Cortex of kidney (tissue), 1 donor: ENCODE measurements at places on chromosomes 5 and 9.

GRCh38 chr9:110545705-110546104 is 33.8 kb downstream of the SVEP1 start:
- DNase-seq: no peak

DNA sequence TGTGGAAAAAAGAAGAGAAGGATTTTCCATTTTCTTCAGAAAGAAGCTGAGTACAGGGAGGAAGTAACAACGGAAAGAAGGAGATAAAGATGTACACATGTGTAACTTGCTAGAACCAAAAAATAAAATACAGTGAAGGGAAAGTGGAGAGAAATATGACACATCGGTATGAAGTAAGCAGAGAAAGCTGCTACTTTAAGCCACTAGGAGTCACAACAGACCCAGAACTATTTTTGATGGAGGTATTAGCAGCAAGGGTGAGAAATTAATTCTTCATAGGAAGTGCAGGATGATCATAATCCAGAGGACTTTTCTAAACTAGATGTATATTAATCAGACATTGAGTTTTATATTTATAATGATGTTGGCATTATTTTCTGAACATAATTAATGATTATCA is 88.5 kb downstream of the FAM174A start:
- no peak for DNase-seq

DNA sequence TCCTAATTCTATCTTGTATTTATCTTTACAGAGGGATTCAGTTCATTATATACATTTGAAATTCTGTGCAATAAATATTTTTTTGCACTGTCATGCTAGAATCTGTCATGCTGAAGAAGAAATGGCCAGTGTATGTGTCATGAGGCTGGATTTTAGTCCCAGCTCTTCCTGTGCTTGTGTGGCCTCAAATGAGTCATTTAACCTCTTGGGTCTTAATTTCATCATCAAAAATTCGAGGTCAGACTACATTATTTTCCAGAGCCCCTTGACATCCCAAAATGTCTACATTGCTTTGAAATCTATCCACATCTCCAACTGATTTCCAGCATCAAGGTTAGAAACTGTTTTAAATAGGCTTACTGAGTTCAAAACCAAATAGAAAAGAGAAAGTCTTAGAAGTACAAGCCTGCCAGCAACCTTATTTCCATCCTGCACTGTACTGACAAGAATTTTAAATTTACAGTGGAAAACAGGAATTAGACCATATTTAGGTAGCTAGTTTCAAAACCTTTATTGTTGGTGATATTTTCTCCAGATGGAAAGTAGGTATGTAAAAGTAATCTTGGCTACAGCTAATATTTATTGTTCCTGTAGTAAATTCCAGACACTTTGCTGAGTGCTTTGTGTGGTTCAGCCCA is 96.7 kb upstream of the MAMDC2 start:
- DNase-seq: no peak

DNA sequence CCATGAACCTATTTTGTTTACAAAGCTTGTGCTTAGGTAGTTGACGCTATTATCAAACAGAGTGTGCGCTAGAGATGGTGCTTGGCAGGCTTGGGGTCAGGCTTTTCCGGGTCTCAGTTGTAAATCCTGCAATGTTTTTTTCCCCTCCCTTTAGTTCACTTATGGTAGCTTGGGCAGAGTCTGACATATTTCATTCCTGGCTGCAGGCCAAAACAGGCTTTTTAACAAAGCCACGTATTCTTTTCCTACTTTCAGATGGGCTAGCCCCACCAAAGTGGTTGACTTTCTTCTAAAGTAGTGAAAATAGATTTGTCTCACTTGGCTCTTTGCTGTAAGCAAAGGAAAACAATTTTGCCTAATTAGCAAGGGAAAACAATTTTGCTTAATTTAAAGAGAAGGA is 58.0 kb upstream of the FBN2 start:
- no peak for DNase-seq

GRCh38 chr5:42992088-42992879 is 47.8 kb downstream of the ANXA2R start:
- DNase-seq: no peak

- no peak for DNase-seq
Observed at GRCh38 chr5:165138236-165138635, 1632.8 kb downstream of the MAT2B start.

DNA sequence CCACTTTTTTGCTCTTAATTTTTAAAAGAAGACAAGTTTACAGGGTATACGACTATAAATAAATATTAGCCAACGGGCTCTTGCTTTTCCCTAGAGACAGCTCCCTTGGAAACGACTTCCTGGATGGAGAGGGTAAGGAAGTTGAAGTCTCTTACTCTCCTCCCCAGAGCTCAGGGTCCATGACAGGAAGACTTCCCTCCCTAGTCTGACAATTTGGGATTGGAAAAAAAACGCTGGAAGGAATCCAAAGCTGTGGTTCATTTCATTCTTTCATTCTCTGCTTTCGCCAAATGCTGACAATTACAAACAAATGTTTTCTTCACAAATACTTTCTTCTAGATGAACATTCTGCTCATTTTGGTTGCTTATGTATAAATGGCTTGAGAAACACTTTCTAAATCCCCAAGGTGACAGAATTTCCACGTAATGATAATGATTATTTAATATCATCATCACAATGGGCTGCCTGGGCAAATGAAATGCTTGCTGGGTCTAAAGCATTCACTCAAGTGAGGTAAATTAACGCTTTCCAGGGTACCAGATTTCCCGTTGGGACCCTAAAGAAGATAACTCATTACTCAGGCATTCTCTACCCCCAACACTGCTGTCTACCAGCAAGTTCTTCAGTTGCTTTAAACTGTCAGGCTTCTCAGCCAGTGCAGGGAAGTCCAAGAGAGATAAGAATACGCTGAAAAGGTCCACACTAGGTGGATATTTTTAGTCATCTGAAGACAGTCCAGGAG is 139.8 kb upstream of the SLC30A5 start:
- DNase-seq: no peak

- DNase-seq: no peak
Observed at GRCh38 chr5:59066367-59067163, 483.7 kb downstream of the RAB3C start.

DNA sequence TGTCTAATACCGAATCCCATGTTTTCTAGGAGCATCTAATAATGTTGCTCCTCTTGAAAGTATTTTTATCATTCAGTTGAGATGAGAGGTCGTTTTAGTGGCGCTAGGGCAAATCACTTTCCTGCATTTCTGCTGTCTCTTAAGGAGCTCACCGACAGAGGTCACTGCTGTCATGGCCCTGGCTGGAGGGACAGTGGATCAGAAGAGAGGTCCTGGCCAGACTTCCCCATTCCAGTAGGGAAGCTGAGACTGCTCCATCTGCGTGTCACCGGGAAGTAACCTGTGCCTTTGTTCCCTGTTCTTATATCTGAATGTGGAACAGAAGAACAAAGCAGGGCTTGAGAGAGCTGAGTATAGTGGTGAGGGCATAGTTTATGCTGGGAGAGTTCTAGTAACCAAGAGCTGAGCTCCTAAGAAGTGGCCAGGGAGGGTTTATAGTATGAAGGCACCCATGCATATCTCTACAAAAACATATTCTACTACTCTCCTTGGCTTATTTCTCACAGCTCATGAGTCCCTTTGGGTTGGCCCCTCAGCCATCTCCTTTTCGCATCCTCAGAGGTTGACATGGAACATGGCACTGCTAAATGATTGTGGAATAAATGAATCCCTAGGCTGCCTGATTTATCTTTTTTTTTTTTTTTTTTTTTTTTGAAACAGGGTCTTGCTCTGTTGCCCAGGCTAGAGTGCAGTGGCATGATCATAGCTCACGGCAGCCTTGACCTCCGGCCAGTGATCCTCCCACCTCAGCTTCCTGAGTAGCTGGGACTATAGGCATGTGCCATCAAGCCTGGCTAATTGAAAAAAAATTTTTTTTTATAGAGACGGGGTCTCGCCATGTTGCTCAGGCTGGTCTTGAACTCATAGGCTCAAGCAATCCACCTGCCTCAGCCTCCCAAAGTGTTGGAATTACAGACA is 27.2 kb downstream of the ATP6V0E1 start:
- no peak for DNase-seq

DNA sequence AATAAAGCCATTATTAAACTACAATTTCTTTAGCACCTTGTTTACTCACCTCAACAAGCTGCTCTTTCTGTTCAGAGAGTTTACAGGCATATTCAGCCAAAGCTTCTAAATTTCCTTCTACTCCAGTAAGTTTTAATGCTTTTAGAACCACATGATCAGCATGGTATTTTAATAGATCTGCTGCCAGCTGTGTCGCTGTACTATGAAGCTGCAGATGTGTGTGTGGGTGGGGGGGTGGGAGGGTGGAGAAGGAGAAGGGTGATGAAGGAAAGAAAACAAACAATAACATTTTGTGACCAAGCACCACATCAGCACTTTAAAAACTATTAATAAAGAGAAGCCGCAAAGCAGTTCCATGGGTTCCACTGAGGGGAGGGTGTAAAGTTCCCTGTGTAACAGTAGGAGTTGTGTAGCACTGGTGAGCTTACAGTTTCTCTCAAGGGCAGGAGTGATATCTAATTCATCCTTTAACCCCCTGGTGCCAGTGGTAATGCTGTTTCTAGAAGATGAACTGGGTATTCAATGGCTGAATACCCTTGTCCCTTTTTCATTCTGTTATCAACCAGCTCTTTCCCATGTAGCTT is 38.5 kb downstream of the ABITRAM start:
- DNase-seq: no peak

GRCh38 chr5:39816156-39816845 is 391.5 kb upstream of the DAB2 start:
- DNase-seq: no peak

- no peak for DNase-seq
Observed at GRCh38 chr9:135075234-135076142, 12.0 kb upstream of the OLFM1 start.

DNA sequence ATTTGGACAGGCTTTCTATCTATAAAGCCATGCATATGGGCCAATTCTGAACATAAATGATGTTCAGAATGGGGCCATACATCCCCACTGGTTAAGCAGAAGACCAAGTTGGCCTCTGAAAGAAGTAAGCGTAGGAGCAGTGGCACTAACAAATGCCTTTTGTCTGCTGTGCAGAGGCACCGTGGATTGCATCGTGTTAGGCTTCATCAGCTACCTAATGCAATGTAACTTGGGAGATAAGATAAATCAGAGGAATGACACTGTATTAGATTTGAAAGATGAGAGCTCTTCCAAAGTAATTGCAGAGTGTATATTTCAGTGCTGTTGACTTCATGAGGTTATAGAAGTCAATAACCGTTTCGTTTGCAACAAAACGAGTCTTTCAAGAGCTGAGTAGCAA is 148.1 kb downstream of the PARP8 start:
- no peak for DNase-seq

DNA sequence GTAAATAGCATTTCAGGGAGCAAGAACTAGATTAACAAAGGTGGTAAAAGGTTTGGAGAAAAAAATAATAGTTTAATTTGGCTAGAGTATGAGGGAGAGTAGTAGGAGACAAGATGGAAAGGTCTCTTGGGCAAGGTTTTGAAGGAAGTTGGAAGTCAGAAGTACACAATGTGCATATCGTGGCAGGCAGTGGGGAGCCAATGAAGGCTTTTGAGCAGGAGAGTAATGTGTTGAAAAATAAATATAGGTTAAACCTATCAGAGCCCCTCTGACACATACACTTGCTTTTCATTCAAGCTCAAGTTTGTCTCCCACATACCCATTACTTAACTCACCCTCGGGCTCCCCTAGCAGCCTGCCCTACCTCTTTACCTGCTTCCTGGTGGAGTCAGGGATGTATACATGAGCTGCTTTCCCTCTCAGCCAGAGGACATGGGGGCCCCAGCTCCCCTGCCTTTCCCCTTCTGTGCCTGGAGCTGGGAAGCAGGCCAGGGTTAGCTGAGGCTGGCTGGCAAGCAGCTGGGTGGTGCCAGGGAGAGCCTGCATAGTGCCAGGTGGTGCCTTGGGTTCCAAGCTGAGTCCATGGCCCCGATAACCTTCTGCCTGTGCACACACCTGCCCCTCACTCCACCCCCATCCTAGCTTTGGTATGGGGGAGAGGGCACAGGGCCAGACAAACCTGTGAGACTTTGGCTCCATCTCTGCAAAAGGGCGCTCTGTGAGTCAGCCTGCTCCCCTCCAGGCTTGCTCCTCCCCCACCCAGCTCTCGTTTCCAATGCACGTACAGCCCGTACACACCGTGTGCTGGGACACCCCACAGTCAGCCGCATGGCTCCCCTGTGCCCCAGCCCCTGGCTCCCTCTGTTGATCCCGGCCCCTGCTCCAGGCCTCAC is at the start of gene CA9:
TSS of gene CA9 (plus strand) at position 797 of the 893 bp plus-strand sequence. CDS start at position 829, 32 bp downstream.
- no peak for DNase-seq

DNA sequence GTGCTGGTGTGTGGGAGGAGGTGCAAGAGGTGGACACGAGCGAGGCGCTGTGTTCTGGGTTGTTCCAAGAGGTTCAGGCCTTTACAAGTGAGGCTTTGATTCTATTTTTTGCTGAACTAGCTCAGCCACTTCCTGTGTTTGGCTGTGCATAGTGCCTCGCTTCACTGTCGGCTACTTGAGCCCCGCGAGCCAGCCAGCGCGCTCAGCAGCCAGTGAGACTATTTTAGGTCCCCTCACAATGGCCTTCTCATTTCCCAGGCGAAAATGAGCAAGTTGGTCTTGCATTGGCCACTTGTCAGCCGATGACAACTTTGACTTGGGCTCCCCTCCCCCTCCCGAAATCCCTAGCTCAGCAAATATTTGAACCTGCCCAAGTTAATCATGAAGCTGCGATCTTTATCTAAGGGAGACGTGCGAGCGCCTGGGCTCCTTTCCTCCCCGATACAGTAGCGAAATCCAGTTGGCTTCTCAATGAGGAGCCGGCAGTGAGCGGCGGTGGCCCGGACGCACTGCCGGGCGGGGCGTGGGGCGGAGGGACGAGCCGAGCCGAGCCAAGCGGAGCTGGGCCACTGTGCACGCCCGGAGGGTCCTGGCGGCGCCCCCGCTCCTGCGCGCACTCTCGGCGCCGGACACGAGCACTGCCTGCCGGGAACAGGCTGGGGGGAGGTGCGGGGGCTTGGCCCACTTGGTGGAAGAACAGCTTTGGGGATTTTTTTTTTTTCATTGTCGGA is 72.6 kb downstream of the PIK3R1 start:
- DNase-seq: peak; percentile 21

GRCh38 chr5:178483620-178484019 is 106.6 kb downstream of the COL23A1 start:
- DNase-seq: no peak

GRCh38 chr5:72066705-72067107 is 40.6 kb upstream of the MAP1B start:
- DNase-seq: no peak

DNA sequence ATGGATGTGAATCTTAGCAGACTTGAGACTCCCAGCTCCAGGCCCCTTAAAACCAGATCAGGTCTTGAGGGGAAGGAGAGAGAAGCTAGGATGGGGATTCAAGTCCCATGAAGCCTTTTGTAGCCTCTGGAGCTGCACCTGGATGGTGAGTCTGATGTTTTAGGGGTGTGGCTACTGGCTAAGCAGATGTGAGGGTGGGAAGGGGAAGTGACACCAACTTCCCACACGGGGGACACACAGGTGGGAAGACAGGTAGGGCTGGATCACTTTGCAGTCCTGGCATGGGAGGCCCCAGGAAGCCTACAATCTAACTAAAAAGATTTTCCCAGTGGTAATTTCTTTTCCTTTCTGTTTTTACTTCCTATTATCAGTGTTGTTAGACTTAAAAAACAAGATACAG is 38.7 kb upstream of the UBAP2 start:
- no peak for DNase-seq

GRCh38 chr9:113720495-113720894 is 155.6 kb upstream of the ZNF618 start:
- DNase-seq: no peak

GRCh38 chr5:127878174-127878750 is 175.1 kb downstream of the CCDC192 start:
- no peak for DNase-seq
